Lower lobe of right lung (tissue), 2 donors: ENCODE measurements at places on chromosomes 2 and 18.

DNA sequence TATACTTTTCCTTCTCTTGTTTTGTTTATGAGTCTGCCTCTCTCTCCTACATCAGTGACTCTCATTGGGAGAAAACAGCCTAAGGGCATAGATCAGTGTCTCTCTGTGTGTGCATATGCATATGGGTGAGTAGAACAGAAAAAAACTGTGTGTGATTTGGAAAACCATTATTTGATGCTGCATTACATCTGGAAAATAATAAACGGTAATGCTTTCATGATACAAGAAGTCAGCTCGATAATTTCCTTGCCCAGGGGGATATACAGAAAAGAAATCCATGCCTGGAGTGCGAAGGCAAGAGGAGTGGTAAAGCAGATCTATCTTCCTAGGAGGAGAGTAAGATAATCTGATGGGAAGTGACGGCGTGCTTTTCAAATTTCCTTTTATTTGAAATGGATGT, 221.5 kb upstream of the LYPD1 start:
- no peak for DNase-seq

GRCh38 chr2:202716114-202716718, 81.4 kb downstream of the FAM117B start:
- DNase-seq = no peak

GRCh38 chr2:33059471-33060156, 112.9 kb downstream of the LTBP1 start:
- DNase-seq = no peak

GRCh38 chr18:70229639-70230038, 24.2 kb upstream of the RTTN start:
- DNase-seq = no peak

DNA sequence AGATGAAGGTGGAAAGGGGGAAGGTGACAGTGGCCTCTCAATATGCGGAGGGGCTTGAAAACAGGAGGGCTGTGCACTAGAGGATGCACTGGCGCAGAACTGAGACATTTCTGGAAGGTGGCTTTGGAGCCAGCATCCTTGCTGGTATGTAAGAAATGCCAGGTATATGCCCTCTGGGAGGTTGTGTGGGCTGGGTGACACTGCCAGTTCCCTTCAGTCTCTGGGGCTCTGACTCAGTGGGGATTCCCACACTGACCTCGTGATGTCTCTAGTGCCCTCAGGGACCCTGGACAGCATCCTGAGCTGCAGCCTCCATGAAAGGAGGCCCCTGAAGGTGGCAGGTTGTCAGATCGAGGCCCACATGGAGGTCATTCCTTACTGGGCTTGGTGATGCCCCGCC, 74.0 kb downstream of the AGAP1 start:
- no peak for DNase-seq

DNA sequence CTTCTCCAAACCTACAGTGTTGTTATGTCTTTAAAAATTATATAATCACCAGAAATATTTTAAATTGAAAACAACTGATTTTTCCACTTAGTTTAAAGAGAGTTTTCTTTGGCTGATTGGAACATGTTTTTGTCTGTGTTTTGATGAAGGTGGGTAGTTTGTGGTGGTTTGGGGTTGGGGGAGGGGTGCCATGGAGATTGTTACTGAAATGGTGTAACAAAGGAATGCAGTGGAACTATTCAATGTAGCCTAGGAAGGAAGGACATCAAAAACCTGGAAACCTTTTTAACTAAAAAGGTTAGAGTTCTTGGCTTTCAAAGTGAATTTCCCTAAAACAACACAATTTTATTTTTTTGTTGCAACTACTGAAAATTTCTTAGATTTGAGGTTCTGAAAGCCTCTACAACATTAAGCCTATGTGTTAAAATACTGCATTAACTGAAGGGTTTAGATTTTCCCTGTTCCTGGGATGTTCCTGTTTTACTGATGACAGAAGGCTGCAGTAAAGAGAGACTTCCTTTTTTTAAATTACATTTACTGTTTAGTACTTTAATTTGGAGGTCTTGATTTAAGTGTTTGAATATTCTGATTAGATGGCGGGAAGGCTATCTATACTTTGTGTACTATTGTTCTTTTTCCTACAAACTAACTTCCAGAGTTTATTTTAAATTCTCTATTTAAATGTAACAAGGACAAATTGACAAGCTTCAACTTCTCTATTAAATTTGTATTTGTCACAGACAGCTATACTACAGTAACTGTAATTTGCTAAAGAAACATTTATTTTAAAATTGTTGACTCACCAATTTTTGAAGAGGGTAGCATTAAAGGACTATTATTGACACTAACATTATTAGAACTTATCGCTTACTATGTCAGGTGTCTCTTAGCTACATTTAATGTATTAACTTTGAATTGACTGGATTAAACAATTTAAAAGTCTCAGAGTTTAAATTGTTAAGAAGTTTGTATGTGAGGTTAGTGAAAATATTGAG, 87.7 kb downstream of the LIMS1 start:
- no peak for DNase-seq
